ENCODE measurements at places on chromosomes 7 and 10. TPM values are rescaled to one million over a fixed set of nuclear protein-coding genes. Genes with fewer than 3 reads are reported as not detected.

The CNPY1 gene
- not detected for total RNA-seq

The OPN1SW gene
- not detected for total RNA-seq

The BEND7 gene
- total RNA-seq = 14.8 TPM

The CAV1 gene
- total RNA-seq = 1,757 TPM

The LRRC4 gene
- total RNA-seq = 16.1 TPM

The SLC26A4 gene
- not detected for total RNA-seq

The PRLHR gene
- not detected for total RNA-seq

The NXPH1 gene
- total RNA-seq = not detected

The ARHGAP22 gene
- total RNA-seq = 0.79 TPM

The SFTPD gene
- not detected for total RNA-seq

The HOXA3 gene
- total RNA-seq = not detected

The STAG3 gene
- 2.4 TPM for total RNA-seq

The GBF1 gene
- 50.0 TPM for total RNA-seq

Data from A673 (cell line).